ENCODE measurements at places on chromosomes 1 and 21. TPM values are rescaled to one million over a fixed set of nuclear protein-coding genes. Genes with fewer than 3 reads are reported as not detected.

DNA sequence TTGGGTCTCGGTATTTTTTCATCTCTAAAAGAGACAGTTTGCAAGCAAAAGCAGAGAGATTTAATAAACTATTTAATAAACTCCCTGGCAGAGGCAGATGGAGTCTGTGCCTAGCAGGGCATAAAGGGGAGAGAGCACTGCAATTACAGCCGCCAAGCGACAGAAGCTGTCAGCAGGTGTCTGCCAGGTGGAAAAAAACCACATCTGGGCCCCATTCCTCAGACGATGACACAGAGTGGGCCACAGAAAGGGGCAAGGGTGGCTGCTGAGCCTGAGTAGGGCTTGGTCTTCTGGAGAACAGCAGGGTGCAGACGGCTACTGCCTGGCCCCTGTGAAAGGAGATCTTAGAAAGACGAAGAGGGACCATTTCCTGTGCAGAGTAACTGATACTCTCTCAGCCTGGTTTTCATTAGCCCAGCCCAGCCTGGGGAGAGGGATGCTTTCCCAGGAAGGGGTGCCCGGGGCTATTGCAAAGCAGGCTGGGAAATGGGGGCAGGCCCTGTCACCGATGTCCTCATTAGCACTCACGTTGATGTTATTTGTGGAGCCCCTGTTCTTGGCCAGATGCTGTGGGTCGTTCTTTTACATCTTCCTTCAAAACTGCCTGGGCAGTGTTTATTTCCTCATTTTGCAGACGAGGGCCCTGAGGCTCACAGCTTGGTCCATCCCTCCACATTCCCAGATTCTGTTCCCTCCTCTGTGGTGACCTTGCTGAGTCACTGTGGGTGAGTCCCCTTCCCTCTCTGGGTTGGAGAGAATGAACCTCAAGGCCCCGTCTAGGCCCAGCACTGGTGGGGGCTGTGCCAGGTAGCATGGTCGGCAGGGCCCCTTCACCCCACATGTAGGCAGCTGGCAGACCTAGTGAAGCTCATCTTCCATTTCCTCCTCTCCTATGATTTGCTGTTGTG is 472.7 kb downstream of the PTPRU start:
- H3K27me3 ChIP-seq, result peaks cover 12% of the 10 kb centered on the region
- no peaks in the 10 kb centered on the region for H3K36me3 ChIP-seq
- peak overlapping the region; percentile 59 for H3K4me3 ChIP-seq

- no peaks in the 10 kb centered on the region for H3K27me3 ChIP-seq
- peaks cover 67% of the 10 kb centered on the region for H3K4me1 ChIP-seq
- H3K4me3 ChIP-seq, result peak overlapping the region; percentile 71
These were observed 26.3 kb downstream of the ATP2B4 start for GRCh38 chr1:203652724-203653461.

The LRRC8B gene
- 74.5 TPM for total RNA-seq

The NEXN gene
- total RNA-seq, result 0.64 TPM

The MSH4 gene
- 0.33 TPM for total RNA-seq

All from activated CD4-positive, alpha-beta T cell treated with anti-CD3 and anti-CD28 coated beads, Interleukin-2, amount 10 ng/mL, durations not matched to agents 24 days and 14 days (primary cell).